ENCODE measurements at places on chromosomes 1 and 21. TPM values are rescaled to one million over a fixed set of nuclear protein-coding genes. Genes with fewer than 3 reads are reported as not detected.

The DCST1 gene
- total RNA-seq: not detected

The SPRR2F gene
- not detected for total RNA-seq

The KCNN3 gene
- total RNA-seq: 17.3 TPM

The SPRR5 gene
- not detected for total RNA-seq

The PPIAL4G gene
- not detected for total RNA-seq

The KRTAP12-1 gene
- total RNA-seq: not detected

The ST3GAL3 gene
- 19.3 TPM for total RNA-seq

The G0S2 gene
- 0.24 TPM for total RNA-seq

The XCL2 gene
- 2.1 TPM for total RNA-seq

The PTGER3 gene
- total RNA-seq: not detected

The HSD3B2 gene
- 0.56 TPM for total RNA-seq

The CHI3L1 gene
- 0.24 TPM for total RNA-seq

The DCST2 gene
- total RNA-seq: 0.36 TPM

The VTCN1 gene
- total RNA-seq: not detected

Measured in GM12878 (cell line).